HTR-8/SVneo (cell line): ENCODE measurements at places on chromosomes 1 and 21.
A peak's percentile ranks its signal among the peaks of the same experiment; 100 is the strongest.

DNA sequence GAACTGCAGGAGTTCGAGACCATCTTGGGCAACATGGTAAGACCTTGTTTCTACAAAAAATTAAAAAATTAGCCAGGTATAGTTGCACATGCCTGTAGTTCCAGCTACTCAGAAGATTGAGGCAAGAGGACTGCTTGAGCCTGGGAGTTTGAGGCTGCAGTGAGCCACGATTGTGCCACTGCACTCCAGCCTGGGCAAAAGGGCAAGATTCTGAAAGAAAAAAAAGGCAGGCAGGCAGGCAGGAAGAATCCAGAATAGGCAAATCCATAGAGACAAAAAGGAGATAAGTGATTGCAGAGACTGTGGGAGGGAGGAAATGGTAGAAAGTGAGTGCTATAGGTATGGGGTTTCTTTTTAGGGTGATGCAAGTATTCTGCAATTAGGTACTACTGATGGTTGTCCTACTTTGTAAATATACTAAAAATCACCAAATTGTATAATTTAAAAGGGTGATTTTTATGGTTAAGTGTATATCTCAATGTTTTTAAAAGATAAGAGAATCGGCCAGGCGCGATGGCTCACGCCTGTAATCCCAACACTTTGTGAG lies 29.4 kb downstream of the ZZZ3 start:
- DNase-seq, result no peak

- DNase-seq, result no peak
These were observed 286.8 kb upstream of the DUSP10 start for GRCh38 chr1:222028676-222029075.

DNA sequence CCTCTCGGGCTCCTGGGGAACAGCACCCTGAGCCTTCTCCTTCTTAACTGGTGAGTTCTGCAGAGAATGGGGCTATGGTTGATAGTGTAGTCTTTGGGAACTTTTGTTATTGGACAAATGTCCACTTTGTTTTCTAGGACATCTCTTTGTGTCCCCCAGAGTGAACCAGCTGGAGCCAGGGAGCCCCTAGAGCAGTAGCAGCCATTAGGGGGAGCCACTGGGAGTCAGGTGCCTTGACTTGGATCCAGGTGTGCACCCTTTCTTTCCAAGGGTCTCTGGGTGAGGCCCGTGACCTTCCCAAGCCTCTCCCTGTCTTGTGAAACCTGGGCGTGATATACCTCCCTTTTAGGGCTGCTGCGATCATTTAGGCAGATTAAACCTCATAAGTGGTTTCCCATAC lies 36.9 kb downstream of the ABCG1 start:
- DNase-seq, result no peak

GRCh38 chr1:245694753-245695195 lies 540.0 kb downstream of the KIF26B start:
- DNase-seq, result no peak

- no peak for DNase-seq
These were observed 33.9 kb downstream of the APP start for GRCh38 chr21:26136671-26137070.

DNA sequence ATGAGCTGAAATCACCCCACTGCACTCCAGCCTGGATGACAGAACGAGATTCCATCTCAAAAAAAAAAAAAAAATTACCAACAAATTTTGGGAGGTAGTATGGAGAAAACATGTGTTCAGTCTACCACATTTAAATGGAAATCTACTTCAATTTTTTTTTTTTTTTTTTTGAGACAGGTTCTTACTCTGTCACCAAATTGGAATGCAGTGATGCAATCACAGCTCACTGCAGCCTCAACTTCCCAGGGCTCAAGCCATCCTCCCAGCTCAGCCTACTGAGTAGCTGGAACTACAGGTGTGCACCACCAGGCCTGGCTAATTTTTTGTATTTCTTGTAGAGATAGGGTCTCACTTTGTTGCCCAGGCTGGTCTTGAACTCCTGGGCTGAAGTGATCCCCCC lies 82.1 kb downstream of the GFI1 start:
- no peak for DNase-seq

- DNase-seq, result peak; percentile 79
These were observed 43.4 kb upstream of the MRPS6 start for GRCh38 chr21:34029743-34030528.
